ENCODE measurements at places on chromosomes 4 and X.

DNA sequence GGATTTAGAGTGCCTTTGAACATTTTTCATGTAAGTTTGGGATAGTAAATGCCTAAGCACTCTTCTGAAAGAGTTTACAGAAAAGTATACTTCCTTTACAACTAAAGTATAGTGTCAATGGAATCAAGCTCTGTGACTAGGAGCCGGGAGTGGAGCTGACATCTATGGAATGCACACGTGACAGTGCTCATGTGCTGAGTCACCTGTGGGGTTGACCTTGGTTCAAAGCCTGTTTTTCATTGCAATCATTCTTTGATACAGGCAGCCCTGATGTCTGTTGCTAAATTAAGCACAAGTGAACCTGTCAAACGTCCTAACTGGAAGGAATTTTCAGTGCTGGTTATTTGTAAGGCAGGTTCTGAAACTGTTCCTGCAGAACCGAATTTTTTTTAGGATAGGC lies 82.5 kb downstream of the GPAT3 start:
- DNase-seq = peak; percentile 83

GRCh38 chr4:79466621-79467020 lies 58.6 kb upstream of the GK2 start:
- no peak for DNase-seq

DNA sequence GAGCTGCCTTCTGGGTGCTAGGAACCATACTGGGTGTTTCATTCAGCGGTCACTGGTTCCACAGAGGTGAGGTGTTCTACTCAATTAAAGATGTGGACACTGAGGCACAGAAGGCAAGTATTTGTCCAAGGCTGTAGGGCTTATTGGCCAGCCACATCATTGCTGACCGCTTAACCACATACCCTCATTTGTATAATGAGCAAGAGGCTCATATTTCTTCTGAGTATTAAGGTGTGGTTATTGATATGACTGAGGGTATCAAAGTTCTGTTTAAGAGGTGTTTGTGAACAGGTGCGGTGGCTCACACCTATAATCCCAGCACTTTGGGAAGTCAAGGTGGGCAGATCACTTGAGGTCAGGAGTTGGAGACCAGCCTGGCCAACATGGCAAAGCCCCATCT lies 14.3 kb downstream of the RNF4 start:
- DNase-seq = no peak

- DNase-seq = no peak
These were observed 17.6 kb downstream of the NFKB1 start for GRCh38 chr4:102518703-102519131.

DNA sequence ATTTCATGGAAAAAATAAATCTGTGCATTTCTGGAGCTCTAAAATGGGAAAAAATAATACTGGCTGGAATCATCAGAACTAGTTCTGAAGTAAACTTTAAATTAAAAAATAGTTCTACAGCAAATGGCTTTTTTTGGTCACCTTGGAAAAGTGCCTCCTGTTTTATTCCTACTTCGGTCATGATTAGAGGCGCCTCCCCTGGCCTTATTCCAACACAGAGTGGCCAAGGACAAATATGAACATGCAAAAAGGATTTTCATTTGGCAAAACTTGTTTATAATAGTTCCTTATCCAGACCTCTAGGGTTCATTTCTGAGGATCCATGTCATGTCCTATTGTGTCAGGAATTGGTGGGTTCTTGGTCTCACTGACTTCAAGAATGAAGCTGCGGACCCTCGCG lies 11.1 kb upstream of the KLF8 start:
- no peak for DNase-seq

- no peak for DNase-seq
These were observed 101.2 kb upstream of the CBLL2 start for GRCh38 chrX:22171287-22172060.

DNA sequence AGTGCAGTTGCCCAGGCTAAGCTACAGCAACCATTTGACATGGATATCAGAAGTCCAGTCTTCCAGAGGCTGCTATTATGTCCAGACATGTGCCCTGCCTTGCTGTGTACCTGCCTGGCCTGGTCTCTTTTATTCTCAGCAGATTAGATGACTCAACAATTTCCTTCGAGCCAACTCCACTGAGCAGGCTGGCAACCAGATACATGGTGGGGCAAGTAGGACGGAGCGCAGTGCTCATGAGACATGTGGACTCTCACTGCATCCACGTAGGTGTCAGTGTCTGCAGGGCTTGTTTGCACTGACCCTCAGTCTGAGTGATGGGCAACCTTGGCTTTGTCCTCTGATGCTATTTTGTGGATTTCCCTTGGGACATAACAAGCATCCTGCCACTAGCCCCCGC lies 7.2 kb upstream of the MAGEA11 start:
- no peak for DNase-seq

GRCh38 chr4:6748286-6748685 lies 32.3 kb downstream of the BLOC1S4 start:
- no peak for DNase-seq

- peak; percentile 16 for DNase-seq
These were observed 18.0 kb downstream of the SPINK2 start for GRCh38 chr4:56803471-56803870.

DNA sequence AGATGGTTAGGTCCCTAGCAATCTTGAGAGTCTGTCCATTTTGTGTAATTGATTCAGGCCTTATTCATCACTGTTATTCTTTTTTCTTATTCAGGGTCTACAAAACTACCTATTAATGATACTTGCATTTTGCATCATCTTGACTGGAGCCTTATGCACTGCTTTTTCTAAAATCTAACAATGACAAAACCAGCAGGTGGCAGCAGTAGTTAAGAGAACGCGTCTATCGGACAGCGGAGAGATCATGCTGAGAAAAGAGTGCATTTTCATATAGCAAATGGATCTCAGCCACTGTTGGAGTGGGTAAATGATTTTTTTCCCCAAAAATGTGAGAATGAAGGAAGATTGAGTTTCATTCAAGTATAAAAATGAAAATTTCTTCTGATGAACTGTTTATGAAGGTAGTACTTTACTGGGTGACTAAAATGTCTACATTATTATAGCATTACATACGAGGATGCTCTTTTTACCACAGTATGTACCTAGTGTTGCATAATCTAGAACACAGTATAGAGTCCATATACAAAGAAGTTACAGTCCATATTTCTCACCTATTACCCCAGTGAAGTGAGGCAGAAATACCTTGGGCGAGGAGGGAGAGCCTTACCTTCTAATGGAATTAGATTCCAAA lies 43.2 kb downstream of the TMEM144 start:
- DNase-seq = peak; percentile 23

DNA sequence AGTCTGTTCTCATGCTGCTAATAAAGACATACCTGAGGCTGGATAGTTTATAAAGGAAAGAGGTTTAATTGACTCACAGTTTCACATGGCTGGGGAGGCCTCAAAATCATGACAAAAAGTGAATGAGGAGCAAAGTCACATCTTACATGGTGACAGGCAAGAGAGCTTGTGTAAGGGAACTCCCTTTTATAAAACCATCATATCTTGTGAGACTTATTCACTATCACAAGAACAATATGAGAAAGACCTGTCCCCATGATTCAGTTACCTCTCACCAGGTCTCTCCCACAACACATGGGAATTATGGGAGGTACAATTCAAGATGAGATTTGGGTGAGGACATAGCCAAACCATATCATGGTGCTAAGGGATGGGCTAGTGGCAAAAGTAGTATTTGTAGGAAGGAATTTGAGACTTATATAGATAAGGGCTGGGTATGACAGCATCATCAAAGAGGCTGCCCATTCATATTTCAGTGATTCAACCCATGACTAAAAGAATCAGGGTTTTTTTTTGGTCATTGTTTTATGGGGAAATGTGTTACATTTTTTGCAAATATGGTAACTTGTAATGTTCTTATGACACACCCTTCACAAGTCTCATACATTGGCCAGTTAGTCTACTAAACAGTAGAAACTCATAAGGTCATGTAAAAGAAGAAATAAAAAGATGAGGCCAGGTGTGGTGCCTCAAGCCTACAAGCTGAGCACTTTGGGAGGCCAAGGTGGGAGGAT lies 34.7 kb downstream of the NUP62CL start:
- DNase-seq = no peak

GRCh38 chrX:129706400-129707072 lies 32.2 kb upstream of the XPNPEP2 start:
- DNase-seq = no peak

DNA sequence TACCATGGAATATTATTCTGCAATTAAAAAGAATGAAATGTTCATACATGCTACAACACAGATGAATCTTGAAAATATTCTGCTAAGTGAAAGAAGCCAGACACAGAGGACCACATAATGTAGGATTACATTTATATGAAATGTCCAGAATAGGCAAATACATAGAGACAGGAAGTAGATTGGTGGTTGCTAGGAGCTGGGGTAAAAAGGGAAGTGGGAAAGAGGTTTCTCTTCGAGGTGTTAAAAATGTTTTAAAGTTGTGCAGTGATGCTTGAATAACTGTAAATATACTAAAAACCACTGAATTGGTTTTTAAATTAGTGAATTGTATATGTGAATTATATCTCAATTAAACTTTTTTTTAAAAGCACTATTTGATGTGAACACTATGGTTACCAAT lies 3.6 kb upstream of the NXT2 start:
- no peak for DNase-seq

DNA sequence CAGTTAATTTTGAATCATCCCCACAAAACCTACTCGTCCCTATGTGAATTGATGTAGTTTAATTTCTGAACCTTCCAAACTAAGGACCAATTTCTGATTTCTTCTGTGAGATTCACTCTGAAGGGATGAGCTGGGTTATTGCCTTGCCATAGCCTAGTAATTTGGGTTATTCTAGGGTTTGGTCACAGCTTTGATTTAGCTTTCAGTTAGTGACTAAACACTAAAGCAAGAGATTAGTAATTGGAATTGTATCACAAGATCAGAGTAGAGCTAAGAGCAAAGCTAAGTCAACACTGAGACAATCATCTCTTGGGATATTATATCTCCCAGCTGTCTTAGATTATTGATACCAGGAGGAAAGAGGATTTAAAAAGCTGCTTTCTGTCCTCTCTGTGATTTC lies 588.0 kb downstream of the CCSER1 start:
- DNase-seq = no peak

GRCh38 chr4:20760053-20760452 lies 59.8 kb downstream of the PACRGL start:
- DNase-seq = no peak

- no peak for DNase-seq
These were observed 173.9 kb downstream of the SCFD2 start for GRCh38 chr4:53191997-53192396.

DNA sequence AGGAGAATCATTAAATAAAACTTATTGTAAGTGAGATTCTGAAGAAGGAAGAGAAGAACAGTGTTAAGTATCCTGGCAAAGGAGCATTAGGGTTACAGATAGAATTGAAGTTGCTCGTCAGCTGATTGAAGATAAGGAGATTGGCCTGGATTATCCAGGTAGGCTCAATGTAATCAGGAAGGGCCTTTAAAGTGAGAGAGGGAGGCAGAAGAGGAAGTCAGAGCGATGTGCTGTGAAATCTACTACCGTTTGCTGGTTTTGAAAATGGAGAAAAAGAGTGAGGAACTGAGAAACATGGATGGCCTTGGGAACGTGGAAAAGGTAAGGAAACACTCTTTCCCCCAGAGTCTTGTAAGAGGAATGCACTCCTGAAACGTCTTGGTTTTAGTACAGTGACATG lies 245.7 kb downstream of the ANTXR2 start:
- no peak for DNase-seq

GRCh38 chrX:19280636-19281035 lies 63.1 kb upstream of the PDHA1 start:
- no peak for DNase-seq

GRCh38 chrX:14409341-14409740 lies 120.0 kb upstream of the GLRA2 start:
- DNase-seq = no peak

- no peak for DNase-seq
These were observed 89.1 kb downstream of the LARP7 start for GRCh38 chr4:112726041-112726440.

DNA sequence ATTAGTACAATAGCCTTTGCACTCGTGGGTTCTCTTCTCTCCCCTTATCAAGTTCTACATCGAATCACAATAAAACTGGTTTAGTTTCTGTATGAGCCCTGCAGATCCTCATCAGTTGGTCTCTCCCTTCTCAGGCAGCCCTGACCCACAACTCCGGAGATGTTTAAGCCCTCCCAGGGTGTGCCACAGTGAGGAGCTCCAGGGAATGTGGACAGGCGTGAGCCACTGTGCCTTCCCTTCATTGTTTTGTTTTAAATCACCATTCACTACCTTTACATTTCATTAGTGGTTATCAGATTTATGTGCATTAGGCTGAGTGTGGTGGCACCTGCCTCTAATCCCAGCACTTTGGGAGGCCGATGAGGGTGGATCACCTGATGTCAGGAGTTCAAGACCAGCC lies 133.2 kb downstream of the LARP7 start:
- no peak for DNase-seq

DNA sequence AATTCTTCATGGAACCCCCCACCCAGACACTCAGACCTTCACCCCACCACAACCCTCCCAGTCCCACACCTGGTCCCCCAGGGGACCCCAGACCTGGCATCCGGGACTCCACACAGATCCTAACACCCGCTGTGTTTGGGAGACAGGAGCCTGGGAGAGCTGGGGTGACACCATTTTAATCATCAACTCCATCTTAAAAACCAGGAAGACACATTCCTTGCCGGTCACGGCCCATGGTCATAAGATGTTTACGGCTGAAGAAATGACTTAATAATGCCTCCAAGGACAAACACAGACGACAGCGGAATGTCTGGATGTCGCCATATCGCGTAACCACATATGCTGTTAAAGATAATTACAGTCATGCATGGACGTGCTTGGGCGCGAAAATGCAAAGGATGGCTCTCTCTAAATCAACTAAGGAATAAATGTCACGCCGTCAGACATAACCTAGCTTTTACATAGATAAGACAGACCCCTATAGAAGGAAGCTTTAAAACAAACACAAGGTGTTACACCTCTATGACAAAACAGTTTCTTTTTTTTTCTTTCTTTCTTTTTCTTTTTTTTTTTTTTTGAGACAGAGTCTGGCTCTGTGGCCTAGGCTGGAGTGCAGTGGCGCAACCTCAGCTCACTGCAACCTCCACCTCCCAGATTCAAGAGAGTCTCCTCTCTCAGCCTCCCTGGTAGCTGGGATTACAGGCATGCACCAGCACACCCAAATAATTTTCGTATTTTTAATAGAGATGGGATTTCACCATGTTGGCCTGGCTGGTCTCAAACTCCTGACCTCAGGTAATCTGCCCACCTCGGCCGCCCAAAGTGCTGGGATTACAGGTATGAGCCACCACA lies 2.1 kb upstream of the DHRSX start:
- DNase-seq = peak; percentile 10

DNA sequence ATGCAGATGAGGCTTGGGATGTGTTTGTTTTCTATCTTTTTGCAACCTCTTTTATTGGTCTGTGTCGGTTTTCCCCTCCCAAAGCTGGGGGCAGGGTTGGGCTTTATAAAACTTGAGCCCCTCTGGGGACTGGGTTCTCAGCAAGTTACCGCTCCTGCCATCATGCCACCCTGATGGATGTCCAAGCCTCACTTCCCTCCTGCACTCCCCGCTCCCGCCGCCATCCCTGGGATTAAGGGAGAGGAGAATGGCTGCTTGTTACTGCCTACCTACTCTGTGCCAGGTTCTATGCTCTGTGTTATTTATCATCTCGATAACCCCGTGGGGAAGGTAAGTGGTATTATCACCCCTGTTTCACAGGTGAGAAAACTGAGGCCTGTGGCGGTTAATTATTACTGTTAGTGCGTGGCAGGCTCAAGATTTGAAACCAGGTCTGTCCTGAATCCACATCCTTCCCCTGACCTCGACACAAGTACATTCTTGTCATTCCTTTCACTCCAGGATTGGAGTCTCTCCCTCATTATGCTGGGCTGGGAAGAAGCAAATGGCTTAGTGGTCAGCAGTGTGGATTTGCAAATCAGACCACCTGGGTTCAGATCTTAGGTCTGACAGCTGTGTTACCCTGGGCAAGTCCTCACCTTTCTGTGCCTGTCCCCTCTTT lies 4.5 kb downstream of the UBA1 start:
- DNase-seq = peak; percentile 61
